ENCODE measurements at places on chromosomes 7 and 10.

DNA sequence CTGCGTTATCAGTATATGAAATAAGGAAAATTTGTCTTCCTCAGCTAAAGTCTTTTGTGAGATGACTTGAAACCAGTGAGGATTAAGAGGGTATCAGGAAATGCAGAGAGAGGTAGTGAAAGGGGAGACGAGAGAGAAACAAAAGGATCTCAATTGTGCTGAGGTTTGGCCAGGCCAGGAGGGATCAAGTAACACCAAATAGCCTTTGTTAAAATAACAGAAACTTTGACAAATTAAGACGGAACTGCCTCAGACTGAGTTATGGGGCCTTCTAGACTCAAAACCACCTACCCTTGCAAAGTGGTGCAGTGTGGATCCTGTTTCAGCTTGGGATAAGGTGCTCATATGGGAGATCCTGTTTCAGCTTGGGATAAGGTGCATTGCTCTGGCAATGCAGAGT, 263.1 kb downstream of the CREB5 start:
- no peak for DNase-seq

- DNase-seq: no peak
These were observed 14.6 kb upstream of the INSYN2A start for GRCh38 chr10:127210936-127211466.

DNA sequence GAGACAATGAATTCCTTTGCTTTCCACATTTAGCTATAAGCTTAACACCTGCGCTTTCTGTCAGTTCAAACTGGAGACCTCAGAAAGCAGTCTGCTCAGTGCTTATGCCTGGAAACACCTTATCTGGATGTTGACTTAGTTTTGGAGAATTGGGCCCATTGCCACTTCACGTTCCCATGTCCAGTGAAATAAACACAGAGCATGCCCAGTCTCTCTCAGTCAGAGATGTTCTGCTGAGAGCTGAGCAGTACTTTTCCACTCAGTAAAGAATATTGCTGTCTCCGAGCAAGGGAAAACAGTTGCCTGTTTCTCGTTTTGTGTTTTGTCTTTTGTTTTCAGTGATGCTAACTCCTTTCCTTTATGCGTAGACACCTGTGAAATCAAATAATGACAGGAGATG, 83.2 kb upstream of the PRR15 start:
- no peak for DNase-seq

- no peak for DNase-seq
These were observed 603.2 kb downstream of the LRMDA start for GRCh38 chr10:76034353-76035205.

- DNase-seq: peak; percentile 39
These were observed 87.5 kb upstream of the ANLN start for GRCh38 chr7:36301914-36302771.

- DNase-seq: no peak
These were observed 313.0 kb downstream of the WDR37 start for GRCh38 chr10:1369197-1369596.

DNA sequence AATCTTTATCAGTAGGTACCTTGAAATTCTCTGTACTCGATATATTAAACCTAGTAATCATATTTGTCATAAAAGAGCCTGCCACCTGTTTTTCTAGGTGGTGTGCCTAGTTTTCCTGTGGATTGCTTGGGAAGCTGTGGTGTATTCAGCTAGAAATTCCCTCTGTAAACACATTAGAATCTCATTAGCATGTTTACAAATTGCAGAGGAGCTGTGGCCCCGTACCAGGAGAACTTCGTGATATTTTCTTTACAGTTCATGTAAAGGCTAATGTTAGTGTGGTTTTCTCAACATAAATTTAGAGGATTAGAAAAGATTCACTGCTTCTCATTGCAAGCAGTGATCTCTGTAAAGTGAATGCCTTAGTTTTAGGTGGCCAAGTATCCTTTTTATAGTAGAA, 144.7 kb downstream of the CCSER2 start:
- DNase-seq: no peak

- DNase-seq: no peak
These were observed 683.5 kb upstream of the GALNT17 start for GRCh38 chr7:70448312-70448906.

DNA sequence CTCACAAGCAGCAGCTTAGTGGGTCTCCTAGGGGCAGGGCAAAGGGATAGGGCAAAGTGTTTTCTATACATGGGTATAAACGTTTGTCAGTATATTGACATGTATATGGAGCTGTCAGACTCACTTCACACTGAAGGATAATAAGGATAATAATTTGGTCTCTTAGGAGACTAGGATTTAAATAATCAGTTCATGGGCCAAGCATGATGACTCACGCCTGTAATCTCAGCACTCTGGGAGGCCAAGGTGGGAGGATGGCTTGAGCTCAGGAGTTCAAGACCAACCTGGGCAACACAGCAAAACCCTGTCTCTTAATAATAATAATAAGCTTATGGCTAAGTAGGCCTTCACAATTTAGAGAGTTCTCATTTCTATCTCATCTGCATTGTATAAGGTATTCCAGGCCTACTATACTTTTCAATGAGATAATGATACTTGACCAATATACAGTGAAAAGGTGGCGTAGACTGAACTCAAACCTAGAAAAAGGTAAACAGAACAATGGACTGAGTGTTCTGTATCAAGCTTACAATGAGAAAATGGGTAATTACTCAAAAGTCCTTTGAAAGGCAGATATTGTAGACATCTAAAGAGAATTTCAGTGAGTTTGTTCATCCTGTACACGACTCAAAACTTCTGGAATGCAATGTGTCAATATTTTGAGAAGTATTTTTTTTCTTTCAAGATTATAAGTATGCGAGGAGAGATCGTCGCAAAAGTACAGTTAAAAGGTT, 7.0 kb downstream of the GSAP start:
- peak; percentile 73 for DNase-seq

GRCh38 chr7:50119815-50120637, 27.0 kb upstream of the ZPBP start:
- DNase-seq: no peak

GRCh38 chr10:78378192-78378591, 344.5 kb downstream of the RPS24 start:
- no peak for DNase-seq

DNA sequence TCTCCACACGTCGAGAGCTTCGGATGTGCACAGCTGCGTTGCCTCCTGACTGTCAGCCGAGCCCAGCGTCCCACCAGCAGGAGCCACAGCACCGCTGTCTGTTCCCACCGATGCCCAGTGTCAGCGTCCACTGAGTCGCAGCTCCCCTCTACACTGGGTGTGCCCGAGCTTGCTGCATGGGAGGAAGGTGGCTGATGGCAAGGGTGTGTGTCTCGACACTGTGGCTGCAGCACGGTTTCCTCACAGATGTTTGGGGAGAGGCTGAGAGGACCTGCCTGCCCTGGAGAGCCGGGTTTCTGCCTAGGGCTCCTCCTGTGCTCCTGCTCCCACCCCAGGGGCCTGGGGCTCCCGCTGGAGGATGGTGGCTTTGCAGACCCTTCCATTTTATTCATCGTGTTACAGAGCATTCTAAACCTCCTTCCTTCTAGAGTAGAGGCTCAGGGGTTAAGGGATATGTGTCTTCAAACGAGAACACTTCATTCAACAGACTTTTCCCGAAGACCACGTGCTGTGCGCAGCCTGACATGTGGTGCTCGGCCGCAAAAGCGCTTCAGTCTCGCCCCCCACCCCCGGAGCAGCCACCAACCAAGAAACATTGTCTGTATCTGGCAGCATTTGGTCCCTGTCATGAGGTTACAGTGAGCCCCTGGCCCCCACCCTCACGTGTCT, 384.8 kb downstream of the DNAJB6 start:
- DNase-seq: no peak

DNA sequence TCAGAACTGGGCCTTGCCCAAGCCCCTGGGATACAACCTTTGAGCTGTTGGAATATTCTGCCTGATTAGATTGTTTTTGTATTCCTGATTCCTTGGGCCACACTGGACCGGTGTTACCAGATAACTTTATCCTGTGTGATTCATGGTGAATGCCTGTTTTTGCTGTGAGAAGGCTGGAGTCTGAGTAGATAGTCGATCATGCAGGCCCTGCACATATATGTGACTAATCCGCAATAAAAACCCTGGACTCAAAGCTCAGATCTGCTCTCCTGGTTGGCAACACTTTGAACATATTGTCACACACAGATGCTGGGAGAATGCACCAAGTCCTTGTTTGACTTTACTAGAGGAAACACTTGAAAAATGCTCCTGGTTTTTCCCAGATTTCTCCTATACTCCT, 183.9 kb upstream of the MBL2 start:
- no peak for DNase-seq

DNA sequence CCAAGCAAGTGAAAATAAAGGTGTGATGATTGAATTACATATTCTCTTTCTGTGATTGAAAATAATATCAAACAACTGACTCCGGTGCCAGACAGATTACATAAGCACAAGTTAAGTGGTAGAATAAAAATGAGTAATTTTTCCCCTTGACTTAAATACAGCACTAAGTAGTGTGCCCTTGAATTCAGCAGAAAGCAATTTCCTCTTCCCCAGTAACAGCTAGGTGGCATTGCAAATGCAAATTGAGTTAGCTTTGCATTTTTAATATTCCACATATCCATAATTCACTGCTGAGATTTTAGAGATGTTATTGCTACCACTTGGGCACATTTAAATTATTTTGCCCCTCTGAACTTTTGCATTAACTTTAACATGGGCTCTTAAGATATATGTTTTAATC, 89.8 kb upstream of the NPVF start:
- DNase-seq: no peak

DNA sequence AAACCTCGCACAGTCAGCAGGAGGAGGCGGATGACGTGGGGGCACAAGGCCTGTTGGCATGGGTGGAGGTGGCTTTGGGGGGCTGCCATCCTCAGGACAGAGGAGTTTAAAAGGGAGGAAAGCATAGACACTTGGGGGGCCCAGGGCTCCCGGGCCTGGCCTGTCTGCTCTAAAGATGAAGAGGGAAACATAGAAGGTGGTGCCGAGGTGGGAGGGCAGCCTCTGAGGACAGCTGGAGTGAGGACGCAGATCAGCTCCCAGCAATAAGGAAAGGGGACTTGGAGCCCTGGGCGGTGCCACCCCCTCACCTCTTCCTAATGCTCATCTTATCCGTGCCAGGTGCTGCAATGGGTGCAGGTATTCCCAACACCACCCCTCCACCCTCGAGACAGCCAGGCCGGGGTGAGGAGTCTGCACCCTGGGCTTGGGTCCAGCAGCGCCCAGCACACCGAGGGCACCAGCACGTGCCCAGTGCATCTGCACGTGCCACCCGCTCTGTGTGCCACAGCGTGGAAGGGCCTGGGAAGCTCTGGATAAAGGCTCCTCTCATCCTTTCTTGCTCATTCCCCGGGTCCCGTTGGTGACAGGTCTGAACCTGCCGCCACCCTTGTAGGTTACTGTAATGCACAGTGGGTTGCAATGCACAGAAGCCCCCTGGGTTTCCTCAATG, 566.0 kb upstream of the FOXK1 start:
- DNase-seq: no peak
